ENCODE measurements at places on chromosomes 5 and 9. TPM values are rescaled to one million over a fixed set of nuclear protein-coding genes. Genes with fewer than 3 reads are reported as not detected.

The FXN gene
- total RNA-seq: 20.3 TPM

The NR5A1 gene
- total RNA-seq: 0.14 TPM

The TSSK1B gene
- total RNA-seq: 0.35 TPM

The ZNF483 gene
- total RNA-seq: 16.8 TPM

The CCNG1 gene
- 163 TPM for total RNA-seq

The ANKRD18A gene
- total RNA-seq: 1.8 TPM

The ST8SIA4 gene
- 5.6 TPM for total RNA-seq

The ABLIM3 gene
- 11.2 TPM for total RNA-seq

The PCA3 gene
- total RNA-seq: not detected

The PRRX2 gene
- not detected for total RNA-seq

The MAN1B1 gene
- 60.7 TPM for total RNA-seq

The CDKN2B-AS1 gene
- not detected for total RNA-seq

The SVEP1 gene
- 62.6 TPM for total RNA-seq

Measured in uterus (tissue), 4 donors.